ENCODE measurements at places on chromosomes 1 and 21.

DNA sequence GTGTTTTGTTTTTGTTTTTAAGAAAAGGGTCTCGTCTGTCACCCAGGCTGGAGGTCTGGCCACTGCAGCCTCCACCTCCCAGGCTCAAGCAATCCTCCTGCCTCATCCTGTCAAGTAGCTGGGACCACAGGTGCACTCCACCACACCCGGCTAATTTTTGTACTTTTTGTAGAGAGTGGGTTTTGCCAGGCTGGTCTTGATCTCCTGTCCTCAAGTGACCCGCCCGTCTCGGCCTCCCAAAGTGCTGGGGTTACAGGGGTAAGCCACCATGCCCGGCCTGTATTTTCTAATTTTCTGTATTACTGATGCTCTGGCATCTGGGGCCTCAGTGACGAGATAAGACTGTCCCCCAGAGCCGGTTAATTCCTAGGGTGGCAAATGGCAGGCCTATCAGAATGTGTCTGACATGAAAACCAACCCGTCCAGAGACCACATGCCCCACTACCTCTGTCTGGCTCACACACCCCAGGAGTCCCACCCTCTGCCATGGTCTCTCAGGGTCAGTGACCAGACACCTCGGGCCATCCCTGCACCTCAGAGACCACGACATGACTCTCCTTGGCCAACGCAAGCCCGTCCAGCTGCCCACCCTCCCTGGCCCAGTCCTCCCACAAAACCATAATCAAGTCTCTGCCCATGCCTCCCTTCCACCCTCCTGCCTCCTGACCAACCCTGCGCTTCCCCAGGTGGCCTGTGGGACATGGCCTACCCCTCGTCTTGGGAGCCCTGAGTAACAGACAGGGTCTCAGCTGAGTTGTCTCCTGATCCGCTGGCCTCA is 12.5 kb downstream of the NPHP4 start:
- DNase-seq = no peak

DNA sequence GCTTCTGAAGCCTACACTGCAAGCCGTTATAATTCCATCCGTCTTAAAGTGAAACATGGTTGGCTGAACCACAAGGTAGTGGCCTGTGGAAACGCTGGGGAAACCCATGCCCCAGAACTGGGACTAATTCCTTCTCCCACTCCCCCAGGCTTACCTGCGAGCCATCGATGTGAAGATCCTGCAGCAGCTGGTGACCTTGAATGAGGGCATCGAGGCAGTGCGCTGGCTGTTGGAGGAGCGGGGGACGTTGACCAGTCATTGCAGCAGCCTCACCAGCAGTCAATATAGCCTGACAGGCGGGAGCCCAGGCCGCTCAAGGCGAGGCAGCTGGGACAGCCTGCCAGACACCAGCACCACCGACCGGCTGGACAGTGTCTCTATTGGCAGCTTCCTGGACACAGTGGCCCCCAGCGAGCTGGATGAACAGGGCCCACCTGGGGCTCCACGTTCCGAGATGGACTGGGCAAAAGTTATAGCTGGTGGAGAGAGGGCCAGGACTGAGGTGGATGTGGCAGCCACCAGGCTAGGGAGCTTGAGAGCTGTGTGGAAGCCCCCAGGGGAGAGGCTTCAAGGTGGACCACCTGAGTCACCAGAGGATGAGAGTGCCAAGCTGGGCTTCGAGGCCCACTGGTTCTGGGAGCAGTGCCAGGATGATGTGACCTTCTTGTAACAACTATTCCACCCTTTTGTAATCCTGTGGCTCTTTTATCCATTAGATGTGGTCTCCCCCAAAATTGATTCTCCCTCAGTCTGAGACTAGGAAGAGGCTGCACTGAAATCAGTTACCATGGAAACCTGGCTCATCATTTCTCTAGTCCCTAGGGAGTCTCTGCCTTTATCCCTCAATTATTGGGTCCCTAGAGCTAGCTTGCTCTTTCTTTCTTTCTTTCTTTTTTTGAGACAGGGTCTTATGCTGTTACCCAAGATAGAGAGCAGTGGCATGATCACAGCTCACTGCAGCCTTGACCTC is 16.7 kb downstream of the LURAP1 start:
- no peak for DNase-seq

DNA sequence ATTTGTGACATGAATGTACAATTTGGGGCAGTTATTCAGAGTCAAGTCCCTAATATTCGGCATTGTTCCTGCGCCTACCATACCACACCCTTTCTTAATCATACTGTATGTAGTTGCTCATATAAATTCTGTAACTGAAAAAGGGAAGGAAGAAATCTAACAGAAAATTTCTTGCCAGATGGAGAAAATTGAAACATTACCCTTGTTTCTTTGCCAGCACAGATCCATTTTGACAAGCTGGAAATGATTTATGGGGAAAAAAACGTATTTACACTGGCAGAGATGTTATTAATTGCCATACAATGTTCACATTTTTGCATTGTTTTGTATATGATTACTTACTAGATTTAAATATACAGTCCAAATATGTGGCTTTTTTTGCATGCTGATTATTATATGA is 363.8 kb upstream of the PKN2 start:
- no peak for DNase-seq

DNA sequence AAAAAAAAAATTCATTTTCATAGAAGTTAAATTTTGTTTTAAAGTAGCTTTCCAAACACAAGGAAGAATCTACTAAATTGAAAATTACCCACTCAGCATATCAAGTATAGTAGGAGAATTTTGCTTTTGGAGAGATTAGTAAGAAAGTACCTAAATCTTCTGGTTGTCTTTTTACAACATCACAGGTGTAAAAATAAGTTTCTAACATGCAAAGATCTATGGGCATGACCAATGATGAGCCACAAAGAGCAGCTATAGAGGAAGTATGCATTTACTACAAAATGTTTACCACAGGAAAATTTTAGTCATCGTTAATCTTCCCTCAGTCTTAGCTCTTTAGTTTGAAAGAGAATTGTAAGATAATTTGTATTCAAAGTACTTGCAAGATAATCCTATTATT is 28.1 kb downstream of the ANGPTL3 start:
- no peak for DNase-seq

GRCh38 chr1:221605569-221605968 is 136.3 kb downstream of the DUSP10 start:
- DNase-seq = no peak

DNA sequence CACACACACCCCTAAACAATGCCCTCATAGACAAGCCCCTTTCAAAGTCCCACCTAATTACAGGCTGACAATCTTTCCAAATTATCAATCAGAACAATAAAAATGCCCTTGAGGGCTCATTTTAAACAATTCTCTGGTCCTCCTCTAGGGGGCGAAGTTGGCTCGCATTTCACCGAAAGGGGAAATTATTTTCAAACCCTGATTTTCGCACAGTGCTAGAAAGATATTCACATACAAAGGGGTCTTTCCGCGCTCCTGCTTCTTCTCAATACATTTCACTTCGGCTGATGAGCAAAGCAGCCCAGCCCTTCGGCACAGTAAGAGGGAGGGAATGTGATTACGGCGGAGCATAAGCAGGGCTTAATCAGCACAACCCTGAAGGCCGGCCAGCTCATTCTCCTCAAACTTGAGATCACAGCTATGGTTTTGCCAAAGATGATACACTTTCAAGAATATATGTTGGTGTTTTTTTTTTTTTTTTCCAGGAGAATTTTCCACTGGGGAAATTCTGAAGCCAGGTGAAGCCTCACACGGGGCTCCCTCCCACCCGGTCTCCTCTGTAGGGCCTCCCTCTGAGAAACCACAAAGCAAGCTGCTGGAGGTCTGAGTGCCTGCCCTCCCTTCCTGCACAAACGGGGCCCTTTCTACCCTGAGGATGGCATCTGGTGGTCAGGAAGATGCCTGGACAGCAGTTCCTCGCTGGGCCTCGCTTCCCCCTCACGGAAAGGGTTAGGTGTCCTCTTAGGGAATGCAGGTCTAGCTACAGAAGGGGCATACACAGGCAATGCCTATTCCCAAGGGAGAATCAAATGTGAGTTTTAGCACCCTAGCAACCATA is 66.9 kb downstream of the GNG12 start:
- peak; percentile 10 for DNase-seq

DNA sequence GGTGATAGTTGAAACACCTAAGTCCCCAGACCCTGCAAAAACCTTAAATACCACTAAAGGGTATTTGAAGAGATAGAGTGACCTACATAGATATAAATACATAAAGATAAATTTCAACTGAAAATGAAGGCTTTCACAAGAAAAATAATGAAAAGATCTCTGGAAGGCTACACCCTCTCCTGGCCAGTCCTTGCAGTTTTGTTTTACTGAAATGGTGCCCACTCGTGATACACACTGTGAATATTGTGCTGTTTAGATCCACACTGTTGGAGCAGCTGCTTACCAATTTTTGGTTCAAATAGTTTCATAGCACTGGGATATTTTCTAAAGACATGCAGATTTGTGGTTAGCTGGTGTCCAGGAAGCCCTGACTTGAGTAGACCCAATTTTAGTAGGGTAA is 31.5 kb upstream of the RNF187 start:
- DNase-seq = no peak

Data from stimulated activated naive CD4-positive, alpha-beta T cell treated with Interleukin-2 at 50 U/mL for 16 hours (primary cell).